Sciatic nerve (tissue), 2 donors: ENCODE measurements at places on chromosomes 5 and 9.
A peak's percentile ranks its signal among the peaks of the same experiment; 100 is the strongest.

DNA sequence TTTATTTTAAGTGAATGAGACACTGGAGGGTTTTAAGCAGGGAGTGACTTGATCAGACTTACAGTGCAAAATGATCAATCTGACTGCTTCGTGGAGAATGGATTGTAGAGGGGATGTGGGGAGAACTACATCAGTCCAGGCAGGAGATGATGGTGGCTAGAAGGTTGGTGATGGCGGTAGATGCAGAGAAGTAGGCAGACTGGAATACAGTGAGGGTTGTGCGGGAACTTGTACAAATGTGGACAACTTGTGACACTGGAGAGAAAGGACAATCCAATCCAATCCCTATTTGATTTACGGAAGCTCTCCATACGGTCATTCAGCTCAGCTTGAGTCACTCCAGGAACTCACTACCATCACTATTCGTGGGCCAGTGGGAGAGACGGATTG lies 593 bp downstream of the TIGD6 start:
- no peak for DNase-seq

DNA sequence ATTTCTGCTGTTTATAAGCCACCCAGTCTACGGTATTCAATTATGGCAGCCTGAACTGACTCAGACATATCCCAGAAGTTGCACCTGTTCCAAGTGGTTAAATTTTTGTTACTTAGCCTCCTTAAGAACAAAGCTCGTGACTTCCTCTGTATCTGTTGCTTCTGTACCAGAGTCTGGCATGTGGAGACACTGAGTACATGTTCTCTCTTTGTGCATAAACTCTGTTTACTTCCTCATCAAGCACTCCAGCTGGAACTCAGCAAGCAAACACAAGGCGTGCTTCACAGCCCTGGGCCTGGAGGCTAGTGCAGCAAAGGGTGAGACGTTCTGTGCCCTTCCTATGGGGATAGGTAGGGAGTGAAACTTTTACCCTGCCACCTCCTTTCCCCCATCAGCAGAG lies 19.0 kb downstream of the C9orf152 start:
- DNase-seq: peak; percentile 58

DNA sequence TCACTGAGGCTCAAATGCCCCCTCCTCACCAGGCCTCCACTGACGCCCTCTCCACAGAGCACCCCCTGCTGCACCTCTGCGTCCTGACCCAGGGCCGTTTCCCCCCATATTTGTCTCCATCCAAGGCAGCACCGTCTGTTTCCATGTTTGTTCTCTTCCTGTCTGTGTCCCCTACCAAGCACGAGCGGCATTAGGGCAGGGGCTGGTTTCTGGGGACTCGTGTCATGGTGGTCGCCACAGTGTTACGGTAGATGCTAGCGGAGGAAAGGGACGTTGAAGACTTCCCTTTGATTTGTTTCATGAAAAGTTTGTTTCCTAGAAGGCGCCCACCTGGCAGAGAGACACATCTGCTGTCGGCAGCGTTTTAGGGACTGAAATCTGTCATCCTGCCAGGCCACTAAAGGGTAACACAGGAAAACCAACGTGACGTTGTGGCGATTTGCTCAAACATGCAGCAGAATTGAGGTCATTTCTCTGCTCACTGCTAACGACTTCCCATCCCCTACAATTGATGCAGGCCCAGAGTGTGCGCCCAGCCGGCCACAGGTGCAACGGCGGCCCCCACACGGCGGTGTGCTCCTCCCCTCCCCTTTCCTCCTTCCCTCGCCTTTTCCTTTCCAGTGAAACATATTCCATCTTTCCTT lies 79.3 kb upstream of the IRX4 start:
- no peak for DNase-seq

- no peak for DNase-seq
Measured at GRCh38 chr9:81635521-81636254, 53.7 kb downstream of the TLE1 start.
